ENCODE measurements at places on chromosomes 4 and X. TPM values are rescaled to one million over a fixed set of nuclear protein-coding genes. Genes with fewer than 3 reads are reported as not detected.

The FAM200B gene
- total RNA-seq = 37.4 TPM

The MEPE gene
- not detected for total RNA-seq

The SMAD1 gene
- 11.2 TPM for total RNA-seq

The CT45A1 gene
- not detected for total RNA-seq

The MTNR1A gene
- total RNA-seq = 0.50 TPM

The SYTL4 gene
- total RNA-seq = 1.5 TPM

The HSFX2 gene
- 0.08 TPM for total RNA-seq
